ENCODE measurements at places on chromosomes 4 and X.

- no peak for DNase-seq
Measured at GRCh38 chrX:109622270-109622669, 2.7 kb downstream of the KCNE5 start.

- no peak for DNase-seq
Measured at GRCh38 chrX:87327267-87327666, 190.3 kb upstream of the KLHL4 start.

- no peak for DNase-seq
Measured at GRCh38 chrX:22882543-22882942, 117.2 kb upstream of the DDX53 start.

DNA sequence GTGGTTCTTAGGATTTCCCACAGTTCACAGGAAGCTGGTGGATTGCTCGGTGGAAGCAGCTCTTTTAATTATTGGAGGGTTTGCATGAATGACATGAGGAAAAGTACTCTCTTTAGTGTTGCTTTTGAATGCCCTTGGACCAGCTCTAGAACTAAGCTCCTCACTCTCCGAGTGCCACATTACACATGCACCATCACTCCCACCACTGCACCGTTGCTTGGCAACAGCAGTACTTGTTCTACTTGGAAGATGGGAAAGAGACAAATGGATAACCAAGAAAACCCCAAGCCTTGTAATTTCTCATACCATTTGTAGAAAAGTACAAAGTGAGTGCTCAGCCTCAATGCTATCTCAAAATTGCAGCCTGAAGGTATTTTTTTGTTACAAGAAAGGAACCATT is 620.2 kb upstream of the BOD1L1 start:
- DNase-seq, result no peak

- no peak for DNase-seq
Measured at GRCh38 chrX:36436361-36436760, 516.8 kb downstream of the CFAP47 start.

DNA sequence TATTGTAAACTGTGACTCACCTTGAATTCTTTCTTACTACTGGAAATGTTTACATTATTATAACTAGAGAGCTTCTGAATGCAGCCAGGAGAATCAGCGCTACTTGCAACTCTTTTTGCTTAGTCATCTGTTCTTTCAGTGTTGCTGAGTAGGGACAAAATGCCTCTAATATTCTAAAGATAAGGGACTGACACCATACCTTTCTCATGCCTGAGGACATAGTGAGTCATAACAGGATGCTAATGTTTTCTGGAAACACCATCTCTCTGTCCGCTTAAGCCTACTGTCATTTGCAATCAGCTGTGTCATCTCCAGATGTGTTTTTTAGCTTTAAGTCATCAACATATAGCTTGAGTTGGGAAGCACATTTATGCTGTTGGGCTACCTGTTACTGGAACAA is 108.3 kb downstream of the QRFPR start:
- DNase-seq, result peak; percentile 3

GRCh38 chr4:140595065-140595464 is 26.3 kb upstream of the UCP1 start:
- no peak for DNase-seq

GRCh38 chr4:153901220-153901619 is 112.3 kb upstream of the SFRP2 start:
- DNase-seq, result no peak

DNA sequence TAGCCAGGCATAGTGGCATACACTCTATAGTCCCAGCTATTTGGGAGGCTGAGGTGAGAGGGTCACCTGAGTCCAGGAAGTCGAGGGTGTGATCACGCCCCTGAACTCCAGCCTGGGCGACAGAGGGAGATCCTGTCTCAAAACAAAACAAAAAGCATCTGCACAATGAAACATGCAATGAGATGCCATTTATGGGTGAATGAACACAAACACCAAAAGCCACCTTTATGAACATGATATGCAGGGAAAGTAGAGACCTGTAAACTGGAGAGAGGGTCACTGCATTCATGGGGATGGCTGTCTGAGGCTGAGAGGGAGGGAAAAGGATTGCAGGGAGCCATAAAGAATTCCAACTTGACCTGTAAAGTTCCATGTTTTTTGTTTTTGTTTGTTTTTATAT is 70.7 kb downstream of the EVC start:
- no peak for DNase-seq

DNA sequence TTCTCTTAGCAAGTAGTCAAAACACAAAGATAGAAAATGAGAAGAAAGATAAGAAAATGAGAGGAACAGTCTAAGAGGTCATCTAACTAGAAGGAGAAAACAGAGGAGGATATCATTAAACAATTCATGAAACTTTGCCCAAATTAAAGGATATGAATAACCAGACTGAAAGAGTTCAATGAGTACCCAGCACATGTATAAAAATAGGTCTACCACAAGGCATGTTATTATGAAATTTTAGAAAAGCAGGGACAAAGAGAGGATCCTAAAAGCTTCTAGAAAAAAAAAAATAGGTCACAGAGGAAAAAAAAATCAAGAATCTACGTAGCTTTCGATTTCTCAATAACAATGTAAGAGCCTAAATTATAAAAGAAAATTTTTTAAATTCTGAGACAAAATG is 118.5 kb downstream of the WDFY3 start:
- no peak for DNase-seq

DNA sequence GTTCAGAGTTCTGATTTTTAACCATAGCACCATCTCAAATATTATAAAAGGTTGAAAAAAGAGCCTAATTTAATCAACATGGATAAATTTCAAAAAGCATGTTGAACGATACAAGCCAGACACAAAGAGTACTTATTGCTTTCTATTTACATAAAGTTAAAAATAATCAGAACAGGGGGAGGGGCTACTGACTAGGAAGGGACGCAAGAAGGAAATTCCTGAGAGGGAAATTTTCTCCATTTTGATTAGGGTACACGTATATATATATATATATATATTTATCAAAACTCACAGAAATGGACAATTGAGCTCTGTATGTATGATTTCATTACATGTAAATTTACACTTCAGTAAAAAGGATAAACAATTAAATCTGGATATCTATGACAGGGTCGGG is 482 bp upstream of the MBTPS2 start:
- peak; percentile 16 for DNase-seq

- DNase-seq, result no peak
Measured at GRCh38 chr4:10527438-10527837, 70.2 kb upstream of the ZNF518B start.

DNA sequence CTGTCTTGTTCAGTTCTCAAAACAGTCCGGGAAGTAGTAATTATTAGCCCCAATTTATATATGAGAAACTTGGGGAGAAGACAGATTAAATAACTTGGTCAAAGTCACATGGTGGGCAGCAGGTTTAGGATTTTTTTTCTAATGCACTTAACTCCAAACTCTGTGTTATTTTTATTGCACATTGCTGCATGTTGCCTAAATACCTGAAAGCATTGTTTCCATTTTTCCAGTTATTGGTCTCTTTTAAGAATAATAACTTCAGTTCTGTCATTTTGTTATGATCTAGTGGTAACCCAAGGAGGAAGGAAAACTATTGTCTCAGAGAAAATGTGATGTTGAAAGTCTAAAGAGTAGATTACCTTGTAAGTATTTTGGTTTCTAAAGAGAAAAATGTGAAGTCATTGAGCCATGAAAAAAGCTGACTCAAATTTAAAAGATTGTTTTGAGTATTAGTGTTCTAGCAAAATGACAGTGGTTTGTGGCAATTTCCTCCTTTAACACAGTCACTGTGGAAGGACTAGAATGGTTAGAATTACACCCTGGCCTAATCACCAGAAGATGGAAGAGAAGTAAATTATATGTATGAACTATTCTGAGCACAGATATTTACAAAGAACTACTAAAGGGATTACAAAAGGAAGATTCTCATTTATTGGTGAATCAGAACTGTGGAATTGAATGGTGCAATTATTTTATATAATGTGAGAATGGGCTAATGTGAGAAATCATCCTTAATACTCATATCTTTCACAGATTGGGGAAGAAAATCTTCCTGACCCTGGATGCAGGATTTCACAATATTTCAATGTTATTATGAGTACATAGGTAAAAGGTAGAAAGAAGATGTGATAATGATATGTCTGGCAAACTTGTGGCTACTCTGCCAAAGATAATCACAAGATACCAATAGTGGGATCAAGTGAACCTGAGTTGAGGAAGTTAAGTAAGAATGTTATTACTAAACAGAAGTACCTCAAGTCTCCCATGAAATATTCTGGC is 21.7 kb upstream of the CXCL8 start:
- DNase-seq, result no peak

DNA sequence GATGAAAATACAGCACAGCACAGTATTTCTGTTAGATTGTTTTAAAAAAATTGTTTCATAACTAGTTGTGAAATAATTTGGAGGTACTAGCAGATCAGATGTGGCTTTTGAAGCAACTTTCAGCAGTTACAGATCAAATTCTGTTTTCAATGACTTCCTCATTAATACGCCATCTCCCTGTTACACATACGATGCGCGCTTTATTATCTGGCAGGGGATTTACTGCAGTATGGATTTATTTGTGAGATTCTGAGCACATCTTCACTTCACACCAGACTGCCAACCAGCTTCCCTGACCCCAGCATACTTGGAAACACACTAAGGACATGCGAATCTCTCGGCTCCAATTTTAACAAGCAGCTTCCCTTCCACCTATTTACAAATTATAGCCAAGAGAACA is 235.5 kb upstream of the DIAPH2 start:
- DNase-seq, result no peak

DNA sequence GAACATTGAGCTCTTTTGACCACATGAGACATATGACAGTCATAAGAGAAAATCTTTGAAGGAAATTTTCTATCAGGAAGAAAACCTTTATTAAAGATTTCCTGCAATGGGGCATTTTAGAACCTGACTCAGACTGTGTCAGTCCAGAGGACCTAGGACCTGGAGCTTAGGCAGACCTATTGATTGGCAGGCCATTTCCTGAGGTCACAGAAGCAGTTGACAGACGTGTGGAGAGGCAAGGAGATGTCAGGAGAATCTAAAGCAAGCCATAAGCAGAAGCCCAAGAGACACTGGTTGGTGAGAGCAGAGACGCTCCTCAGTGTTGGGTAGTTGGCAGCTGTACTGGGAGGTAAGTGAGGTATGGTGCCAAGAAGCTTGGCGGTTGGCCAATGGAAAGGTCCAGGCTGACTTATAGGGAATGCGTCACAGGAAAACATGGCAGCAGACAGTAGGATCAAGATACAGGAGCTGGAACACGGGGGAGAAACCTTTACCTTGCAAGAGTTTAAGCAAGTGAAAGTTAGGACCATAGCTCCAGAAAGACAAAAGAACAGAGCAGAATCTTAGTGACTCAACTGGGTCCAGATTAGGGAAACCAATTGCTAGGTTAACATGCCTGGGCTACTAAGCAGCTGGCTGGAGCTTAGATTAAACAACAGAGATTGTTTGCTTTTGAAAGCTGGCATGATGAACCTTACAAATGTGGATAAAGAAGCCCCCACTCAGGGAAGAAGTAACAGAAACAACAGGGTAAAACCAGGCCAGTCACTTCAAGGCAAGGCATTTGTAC is 18.6 kb downstream of the PALLD start:
- DNase-seq, result no peak

- DNase-seq, result no peak
Measured at GRCh38 chr4:4914965-4915845, 55.7 kb downstream of the MSX1 start.

All from CD4-positive, alpha-beta T cell treated with Interleukin-21 for 1 hour (primary cell).